Stimulated activated CD4-positive, alpha-beta T cell treated with anti-CD3 and anti-CD28 coated beads, Interleukin-2, amount 100 ng/mL, for 4 hours (primary cell): ENCODE measurements at places on chromosomes 13 and 19.

- no peak for DNase-seq
Measured at GRCh38 chr19:58562122-58563033, 4.0 kb upstream of the UBE2M start.

DNA sequence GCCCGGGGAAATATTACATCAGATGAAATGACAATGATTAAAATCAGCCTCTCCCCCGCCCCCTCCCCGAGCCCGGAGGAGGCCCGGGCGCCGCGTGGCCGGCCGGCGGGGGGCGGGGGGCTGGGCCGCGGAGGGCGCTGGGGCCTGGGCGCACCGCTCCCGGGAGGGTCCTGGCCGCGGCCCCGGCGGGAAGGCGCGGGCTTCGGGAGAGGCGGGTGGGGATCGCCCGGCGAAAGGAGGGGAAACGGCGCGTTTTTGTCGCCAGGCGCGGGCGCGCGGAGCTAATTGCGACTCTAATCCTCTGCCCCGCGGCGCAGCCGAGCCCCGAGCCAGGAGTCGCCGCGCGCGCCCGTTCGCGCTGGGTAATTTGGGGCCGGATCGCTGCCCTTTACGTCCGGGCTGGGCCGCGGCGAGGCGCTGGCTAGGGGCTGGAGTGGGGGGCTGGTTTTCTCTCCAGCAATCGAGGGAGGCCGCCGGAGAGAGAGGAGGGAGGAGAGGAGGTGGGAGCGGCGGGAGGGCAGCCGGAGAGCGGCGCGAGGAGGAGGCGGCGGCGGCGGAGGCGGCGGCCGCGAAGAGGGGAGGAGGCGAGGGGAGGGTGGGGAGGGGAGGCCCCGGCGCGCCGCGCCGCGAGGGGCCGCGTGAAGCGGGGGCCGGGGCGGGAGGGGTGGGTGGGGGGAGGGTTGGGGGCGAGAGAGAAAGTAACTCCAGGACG lies at the start of gene KCTD15:
TSS of gene KCTD15 (plus strand) at position 707 of the 712 bp plus-strand sequence. CDS start 3,585 bp downstream, outside the sequence.
- no peak for DNase-seq

- DNase-seq = no peak
Measured at GRCh38 chr19:410243-410781, 1.4 kb upstream of the C2CD4C start.

DNA sequence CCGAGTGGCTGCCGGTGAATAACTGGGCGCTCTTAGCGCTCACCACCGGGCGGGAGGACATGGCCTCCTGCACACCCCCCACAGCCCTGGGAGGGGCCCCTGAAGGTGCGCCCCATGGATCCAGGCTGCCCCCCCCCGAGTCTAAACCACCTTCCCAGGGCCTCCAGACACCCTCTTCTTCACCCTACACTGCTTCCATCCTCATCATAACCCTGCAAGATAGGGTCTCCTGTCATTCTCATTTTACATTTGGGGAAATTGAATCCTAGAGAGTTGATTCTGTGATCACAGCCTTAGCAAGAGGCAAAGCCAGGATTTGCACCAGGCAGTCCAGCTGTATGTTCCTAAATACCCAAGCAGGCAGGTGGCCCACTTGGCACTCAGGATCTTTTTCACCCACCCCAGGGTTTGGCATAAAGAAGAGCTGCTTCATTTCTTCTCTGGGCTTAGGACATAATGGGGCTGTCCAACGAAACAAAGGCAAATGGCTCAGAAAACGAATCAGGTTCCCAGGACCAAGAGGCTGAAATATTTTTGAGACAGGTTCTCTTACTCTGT lies 110.8 kb downstream of the PTPRS start:
- no peak for DNase-seq

GRCh38 chr13:89627996-89628395 lies 1719.5 kb upstream of the MIR17HG start:
- DNase-seq = no peak

DNA sequence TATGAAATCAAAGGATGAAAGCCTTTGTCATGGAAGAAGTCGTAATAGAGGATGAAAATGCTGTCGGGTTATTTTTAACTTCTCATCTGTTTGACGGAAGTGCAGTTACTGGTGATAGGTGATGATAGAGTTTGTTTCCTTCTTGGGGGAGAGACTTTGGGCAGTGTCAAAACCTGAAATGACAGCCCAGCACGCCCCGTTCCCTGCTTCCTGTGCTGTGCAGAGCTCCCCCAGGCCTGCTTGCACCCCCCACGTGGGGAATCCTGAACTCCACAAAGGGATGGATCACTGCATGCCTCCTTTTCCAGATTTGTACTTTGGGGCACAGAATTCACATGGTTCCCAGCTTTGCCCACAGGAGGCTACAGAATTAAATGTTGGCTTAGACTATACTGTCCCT lies 102.7 kb downstream of the ATP11A start:
- no peak for DNase-seq

- no peak for DNase-seq
Measured at GRCh38 chr19:33302974-33303790, 848 bp upstream of the CEBPA start.

- no peak for DNase-seq
Measured at GRCh38 chr13:99647596-99647985, 146.3 kb downstream of the TM9SF2 start.

DNA sequence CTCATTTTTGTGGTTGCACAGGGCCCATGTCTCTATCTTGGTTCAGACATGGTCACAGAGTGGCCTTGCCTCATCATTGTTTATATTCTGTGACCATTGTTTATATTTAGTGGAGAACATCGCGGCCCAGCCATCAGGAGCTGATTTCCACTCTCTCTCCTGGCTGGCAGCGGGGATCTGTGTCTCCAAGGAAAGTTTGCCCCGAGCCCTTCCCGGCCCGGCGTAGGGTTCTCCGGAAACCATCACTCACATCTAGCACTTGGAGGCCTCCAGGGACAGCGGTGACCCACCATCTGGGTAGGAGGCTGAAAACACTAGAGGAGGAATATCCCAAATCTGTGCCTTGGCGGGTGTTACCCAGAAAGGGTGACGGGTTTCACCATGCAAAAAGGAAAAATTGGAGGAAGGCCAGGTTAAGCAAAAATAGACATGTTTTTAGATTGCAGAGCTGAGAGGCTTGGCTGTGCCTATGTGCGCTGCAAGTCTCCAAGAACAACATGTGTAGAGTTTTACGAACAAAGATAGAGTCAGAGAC lies 726 bp upstream of the ZNF358 start:
- DNase-seq = no peak

GRCh38 chr19:7978179-7978825 lies 27.1 kb downstream of the ELAVL1 start:
- no peak for DNase-seq

DNA sequence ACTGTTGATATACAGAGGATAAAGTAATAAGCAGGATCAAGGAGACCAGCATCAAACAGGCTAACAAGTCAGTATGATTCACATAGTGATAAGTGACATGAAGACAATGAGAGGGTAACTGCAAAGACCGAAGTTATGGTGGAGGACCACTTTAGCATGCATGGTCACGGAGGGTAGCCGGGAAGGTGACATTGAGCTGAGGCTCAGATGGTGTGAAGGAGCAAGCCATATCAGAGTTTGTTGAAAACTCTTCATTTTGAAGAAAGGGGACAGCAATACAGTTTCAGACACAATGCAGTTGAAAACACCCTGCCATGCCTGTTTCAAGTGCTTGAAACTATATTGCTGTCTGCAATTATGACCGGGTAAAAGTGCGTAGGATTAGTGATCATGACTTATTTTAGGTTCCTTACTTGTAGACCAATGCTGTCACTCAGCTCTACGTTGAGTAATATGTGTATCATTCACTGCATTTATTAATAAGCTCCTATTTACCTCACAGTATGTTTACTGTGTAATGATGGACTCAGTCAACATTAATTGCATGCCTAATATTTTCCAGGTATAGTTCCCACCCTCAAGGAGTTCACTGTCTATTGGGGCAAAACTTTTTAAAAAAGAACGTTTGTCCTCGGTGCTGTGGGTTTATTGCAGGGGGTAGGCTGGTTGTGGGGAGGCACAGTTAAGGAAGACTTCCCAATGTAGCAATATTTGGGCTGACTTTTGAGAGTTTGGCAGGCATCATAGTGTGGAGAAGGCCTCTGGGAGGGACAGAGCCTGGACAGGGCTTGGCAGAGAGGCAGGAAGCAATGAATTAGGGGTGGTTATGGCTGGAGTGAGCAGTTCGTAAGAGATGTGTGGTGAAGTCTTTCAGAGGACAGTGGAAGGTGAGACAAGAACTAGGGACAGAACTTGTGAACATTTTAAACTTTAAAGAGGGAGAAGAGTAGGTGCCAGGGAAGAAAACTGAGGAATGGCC lies 3.2 kb downstream of the UBAC2 start:
- no peak for DNase-seq

GRCh38 chr19:19366434-19367396 lies 38.8 kb upstream of the GATAD2A start:
- DNase-seq = peak; percentile 59

DNA sequence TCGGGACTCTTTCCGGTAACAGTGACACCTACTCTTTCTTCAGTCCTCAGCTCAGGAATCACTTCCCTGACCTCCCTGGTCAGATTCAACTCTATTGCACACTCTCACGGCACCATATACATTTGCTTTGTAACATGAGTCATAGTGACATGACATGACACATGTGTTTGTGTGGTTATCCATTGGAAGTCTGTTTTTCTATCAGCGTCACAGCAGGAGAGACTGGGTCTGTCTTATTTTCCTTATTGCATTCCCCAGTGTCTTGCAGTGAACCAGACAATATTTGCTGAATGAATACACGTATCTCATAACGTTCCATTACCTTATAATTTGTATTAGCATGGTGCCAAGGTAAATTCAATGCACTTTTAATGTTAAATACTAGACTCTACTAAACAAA lies 102.0 kb downstream of the DCLK1 start:
- no peak for DNase-seq

DNA sequence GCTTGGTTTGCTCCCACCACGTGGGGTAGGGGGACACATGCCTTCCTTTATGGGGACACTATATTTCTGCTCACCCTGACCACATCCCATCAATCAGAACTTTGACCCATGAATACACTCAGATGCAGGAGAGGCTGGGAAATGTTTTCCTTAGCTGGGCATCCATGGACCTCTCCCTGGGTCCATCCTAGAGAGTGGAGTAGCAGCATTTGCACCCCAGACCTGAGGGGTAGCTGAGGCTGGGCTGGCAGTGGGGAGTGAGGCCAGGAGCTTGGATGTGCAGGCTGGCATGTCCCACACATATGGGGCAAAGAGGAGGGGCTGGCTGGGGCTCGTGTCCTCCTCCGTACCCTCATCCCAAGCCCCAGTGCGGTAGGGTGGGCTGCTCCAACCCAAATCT lies 152.8 kb downstream of the TM9SF2 start:
- no peak for DNase-seq

- no peak for DNase-seq
Measured at GRCh38 chr19:54432144-54432738, 16.8 kb upstream of the LENG8 start.

GRCh38 chr13:60158321-60158801 lies 5.4 kb downstream of the DIAPH3 start:
- DNase-seq = no peak

DNA sequence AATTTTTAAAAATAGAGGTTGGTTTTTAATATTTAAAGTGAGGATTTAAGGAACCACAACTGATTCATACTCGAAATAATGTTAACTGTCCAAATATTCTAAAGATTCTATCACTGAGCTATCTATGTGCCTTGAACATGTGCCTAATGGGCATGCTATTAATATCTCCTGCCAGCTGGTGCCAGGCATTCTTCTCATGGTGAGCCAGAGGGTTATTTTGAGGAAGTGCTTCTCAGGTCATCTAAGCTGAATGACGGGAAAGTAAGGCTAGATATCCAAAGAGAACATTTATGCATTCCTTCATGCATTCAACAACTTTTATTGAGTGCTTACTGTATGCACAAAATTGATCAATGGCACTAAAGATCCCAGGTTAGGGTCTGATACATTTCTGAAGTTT lies 138.2 kb downstream of the PIBF1 start:
- no peak for DNase-seq

GRCh38 chr19:46014941-46015686 lies 7.7 kb downstream of the PGLYRP1 start:
- peak; percentile 54 for DNase-seq

GRCh38 chr13:101292711-101293110 lies 123.6 kb downstream of the NALCN start:
- DNase-seq = no peak

DNA sequence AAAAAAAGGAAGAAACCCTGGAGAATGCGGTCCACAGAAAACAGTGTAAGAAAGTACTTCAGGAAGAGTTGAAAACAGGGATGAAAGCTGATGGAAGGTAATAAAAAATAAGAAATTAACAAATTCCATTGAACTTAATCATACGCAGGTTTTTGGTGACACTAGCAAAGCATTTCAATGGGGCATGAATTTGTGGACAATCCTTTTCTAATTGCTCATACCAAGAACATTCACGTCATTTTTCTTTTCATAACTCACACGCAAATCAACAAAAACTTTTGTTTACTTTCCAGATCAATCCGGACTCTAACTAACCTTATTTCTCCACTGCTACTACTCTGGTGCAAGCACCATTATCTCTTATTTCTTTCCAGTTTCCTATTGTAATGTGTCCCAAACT lies 1195.0 kb downstream of the SLITRK5 start:
- no peak for DNase-seq

GRCh38 chr13:32039528-32039927 lies 8.0 kb downstream of the FRY start:
- DNase-seq = no peak

GRCh38 chr13:113059891-113060290 lies 45.7 kb upstream of the F7 start:
- DNase-seq = no peak

- no peak for DNase-seq
Measured at GRCh38 chr13:111937777-111938311, 129.1 kb upstream of the SOX1 start.

DNA sequence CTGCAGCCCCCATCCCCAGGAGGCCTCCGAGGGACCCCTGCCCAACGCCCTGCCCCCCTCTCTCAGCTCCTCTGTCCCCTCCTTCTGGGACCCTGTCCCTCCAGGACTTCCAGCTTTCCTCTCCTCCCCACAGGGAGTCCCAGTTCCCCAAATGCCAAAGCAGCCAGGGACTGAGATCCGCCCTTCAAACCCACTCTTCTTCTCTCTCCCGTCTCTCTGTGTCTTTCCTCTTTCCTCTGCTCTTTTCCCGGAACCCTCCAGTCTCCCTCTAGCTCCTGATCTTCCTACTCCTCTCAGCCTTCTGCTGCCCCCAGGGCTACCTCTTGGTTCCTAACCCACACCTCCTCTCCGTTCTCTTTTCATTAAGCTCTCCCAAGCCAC lies 377 bp downstream of the CA11 start:
- DNase-seq = no peak
